ENCODE measurements at places on chromosomes 2 and 18.

GRCh38 chr2:167431949-167432348 is 543.7 kb downstream of the XIRP2 start:
- DNase-seq: no peak

GRCh38 chr18:38695559-38696280 is 1130.1 kb upstream of the CELF4 start:
- no peak for DNase-seq

DNA sequence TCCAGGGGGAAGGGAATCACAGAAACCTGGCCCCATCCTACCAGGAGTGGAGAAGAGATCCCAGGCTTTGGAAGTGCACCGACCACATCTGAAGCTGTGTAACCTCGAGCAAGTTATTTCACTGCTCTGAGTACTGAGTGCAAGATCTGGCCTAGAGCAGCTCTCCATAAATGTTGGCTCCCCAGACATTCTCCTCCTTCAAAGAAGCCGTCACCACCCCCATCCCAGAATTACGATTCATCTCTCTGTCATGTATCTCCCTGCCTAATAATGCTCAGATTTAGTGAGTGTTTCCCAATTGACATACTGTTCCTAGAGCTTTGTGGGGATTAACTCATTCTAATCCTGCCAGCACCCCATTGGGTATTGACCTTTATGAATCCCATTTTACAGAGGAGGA is 51.7 kb downstream of the TNS1 start:
- DNase-seq: no peak

GRCh38 chr2:60216452-60216995 is 336.9 kb downstream of the BCL11A start:
- DNase-seq: no peak

- DNase-seq: no peak
Measured at GRCh38 chr2:181309586-181309985, 147.6 kb upstream of the ITGA4 start.

- no peak for DNase-seq
Measured at GRCh38 chr18:9323750-9324445, 10.7 kb upstream of the TWSG1 start.

DNA sequence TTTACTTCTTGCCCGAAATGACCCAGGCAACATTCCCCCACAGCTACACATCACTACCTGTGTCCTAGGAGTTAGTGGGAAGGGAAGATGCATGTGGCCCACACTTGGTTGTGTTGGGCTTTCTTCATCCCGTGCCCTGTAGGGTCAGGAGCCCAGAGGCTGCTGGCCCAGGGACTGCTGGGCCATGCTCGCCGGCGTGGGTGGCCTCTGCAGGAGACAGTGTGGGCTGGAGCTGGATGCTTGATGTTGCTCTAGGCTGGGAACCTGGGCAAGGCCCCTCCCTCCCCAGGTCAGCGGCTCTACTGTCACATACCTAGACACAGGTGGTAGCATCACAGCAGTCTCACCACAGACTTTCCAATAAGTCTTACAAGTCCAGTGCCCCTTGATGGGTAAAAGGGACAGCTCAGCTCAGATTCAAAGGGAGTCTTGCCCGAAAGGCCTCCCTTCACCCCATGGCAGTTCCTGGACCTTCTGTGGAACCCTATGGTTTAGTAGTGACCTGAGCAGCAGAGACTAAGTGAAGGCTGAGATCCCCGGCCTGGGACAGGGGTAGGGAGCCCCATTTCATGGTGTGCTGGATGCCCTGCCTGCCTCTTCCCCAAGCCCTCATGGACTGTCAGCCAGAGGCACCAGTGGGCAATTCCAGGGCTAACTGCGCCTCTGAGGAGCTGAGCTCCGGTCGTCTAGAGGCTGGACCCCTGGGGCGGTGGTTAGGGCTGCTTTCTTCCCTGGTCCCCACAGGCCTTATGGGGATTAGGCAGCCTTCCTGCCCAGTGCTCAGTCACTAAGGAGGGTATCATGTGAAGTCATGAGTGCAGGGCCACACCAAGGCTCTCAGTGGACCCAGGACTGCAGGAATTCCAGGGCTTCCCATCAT is 45.4 kb upstream of the FAHD2A start:
- no peak for DNase-seq

- DNase-seq: no peak
Measured at GRCh38 chr18:74654638-74655037, 57.0 kb downstream of the ZNF407 start.

- DNase-seq: no peak
Measured at GRCh38 chr2:23244617-23245016, 140.4 kb upstream of the KLHL29 start.

DNA sequence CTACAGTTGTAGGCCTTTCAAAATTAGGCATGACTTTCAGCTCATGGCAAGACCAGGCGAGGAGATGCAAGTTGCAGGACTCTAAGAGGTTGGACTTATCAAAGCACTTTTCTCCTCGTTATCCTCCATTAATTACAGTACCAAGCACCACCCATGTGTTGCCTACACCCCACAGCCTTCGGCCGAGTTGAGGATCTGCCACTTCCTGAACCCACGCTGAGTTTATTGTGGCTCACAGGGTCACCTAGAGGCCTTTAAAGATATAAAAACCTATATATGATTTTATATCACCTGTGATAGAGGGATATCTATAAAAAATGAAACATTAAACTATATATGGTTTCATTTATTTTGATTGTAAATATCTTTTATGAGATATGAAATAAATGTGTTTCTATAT is 2.6 kb downstream of the UGT1A10 start:
- no peak for DNase-seq

DNA sequence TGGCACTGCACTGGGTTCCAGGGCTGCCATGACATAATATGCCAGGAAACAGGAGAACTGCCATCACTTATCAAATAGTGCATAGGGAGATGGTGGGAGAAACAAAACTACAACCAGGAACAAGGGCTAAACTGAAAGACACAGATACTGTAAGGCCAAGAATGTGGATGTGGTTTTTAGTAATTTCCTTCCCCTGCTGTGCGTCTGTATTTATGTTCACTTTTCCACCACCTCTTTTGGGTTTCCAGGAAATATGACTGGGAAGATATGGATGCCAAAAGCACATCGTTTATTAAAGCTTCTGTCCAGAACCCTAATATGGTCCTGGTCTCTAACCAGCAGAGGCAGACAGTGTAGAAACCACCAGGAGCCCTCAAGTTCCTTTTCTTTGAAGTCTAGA is 759.7 kb upstream of the FANCL start:
- no peak for DNase-seq

DNA sequence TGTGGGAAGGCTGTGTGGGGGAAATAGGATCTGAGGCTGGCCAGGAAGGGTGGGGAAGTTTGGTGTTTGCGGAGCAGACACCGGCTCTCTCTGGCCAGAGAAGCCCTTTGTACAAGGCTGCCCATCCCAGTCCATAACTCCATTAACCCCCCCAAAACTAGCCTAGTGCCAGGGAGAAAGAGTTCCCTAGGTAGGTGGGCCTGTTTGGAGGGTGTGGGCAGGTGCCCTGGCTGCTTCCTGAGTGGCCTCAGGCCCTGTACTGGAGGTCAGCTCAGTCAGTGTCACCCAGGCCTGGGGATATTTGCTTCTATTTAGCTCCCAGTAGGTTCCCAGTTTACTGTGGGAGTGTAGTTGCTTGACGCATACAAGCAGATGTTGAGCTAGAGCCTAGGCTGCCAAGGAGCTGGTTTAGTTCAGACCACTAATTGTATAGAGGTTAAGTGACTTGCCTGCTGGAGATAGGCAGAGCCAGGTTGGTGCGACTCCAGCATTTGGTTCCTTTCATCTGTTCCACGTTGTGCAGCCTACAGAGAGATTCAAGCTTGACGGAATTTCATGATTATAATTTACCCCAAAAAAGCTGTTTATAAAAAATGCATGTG is 2.9 kb upstream of the GREB1 start:
- DNase-seq: no peak

DNA sequence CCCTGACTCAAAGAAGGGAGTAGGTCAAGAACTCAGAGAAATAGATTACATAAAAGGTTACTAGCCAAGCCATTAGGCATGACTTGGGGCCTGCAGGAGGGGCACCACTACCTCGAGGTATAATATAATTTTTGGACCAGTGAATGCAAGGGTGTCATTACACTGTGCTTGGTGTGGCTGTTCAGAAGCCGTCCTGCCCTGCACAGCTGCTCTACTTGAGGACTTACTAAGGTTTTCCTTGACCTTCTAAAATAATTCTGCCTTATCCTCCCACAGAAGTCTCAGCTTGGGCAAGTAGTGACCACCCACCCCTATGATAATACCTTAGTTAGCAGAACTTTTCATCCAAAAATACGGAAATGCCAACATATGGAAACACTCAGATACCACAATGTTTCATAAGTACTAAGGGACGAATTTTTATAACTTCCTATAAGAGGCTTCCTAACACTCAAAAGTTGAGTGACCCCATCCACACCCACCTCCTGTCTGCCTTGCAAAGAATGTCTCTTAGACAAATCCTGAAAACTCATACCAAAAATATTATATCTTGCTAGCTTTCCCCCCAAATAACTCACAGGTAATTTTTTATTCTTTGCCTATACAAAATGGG is 17.7 kb upstream of the ATG16L1 start:
- DNase-seq: no peak

DNA sequence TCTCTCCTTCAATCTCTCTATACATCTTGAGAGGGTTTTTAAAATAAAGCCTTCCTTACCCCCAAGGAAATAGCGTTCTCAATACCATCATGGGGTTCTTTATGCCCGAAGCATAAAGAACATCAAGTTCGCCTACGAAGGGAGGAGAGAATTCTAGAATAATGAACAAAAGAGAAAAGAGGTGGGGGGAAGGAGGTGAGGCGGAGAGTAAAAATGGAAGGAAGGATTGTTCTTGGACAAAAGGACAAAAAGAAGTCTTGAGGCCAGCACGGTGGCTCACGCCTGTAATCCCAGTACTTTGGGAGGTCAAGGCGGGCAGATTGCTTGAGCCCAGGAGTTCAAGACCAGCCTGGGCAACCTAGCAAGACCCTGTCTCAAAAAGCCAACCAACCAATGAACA is 319.8 kb upstream of the NCKAP5 start:
- no peak for DNase-seq

- DNase-seq: no peak
Measured at GRCh38 chr2:69717861-69718273, 24.1 kb upstream of the ANXA4 start.

DNA sequence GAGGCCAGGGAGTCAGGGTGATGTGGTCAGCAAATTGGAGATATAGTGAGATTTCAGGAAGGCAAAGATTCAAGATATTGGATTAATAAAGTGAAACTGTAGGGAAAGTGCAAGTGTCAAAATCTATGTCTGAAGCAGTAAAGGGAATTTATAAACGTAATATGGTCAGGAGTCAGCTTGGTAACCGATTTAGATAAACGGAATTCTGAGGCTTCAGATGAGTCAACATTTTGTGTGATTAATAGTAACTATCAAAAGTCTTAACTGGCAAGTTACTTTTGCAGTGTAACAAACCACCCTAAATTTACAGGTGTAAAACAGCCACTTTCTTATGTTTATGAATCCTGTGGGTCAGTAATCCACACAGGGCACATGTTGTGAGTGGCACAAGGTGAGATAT is 10.9 kb downstream of the MTX2 start:
- no peak for DNase-seq

DNA sequence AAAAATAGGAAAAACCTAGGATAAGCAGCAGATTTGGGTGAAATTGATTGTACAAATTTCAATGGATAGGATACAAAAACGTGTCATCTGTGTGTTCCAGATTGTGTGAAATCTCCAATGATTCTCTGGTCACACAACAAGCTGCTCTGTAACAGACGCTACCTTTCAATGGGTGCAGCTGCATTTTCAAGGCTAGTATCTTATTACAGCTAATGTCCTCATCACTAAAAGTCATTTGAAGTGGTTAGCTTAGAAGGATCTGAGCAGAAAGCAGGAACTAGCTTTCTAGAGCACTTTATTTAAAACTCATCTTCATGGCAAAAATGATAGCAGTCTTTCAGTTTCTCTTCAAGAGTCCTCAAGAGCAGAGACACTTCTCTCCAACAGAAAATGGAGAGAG is 364.6 kb downstream of the LRP1B start:
- DNase-seq: no peak

DNA sequence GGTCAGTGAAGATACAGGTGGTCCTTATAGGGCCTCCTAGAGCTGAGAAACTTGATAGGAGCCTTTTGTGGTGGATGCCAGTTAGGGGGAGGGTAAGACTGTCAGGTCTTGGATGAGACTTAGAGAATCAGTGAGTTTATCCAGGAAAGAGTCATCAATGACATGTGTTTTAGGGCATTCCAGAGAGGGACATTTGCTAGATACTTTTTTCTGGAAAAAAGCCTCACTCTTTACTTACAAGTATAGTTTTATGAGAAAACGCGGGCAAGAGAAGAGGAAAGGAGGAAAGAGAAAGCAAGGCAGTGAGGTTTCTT is 24.5 kb upstream of the MSGN1 start:
- DNase-seq: no peak

- DNase-seq: no peak
Measured at GRCh38 chr2:180411661-180412060, 404.6 kb upstream of the CWC22 start.

GRCh38 chr2:46381263-46381849 is 84.1 kb downstream of the EPAS1 start:
- no peak for DNase-seq

DNA sequence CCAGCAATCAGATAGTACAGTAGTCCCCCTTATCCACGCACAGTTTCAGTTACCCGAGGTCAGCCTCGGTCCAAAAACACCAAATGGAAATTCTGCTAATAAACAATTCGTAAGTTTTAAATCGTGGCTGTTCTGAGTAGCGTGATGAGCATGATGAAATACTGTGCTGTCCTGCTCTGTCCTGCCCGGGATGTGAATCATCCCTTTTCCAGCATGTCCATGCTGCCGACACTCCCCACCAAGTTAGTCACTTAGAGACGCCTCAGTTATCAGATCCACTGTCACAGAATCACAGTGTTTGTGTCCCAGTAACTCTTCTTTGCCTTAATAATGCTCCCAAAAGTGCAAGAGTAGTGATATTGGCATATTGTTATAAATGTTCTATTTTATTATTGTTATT is 62.1 kb downstream of the MEX3C start:
- no peak for DNase-seq

- DNase-seq: no peak
Measured at GRCh38 chr2:36246320-36246990, 109.1 kb upstream of the CRIM1 start.

DNA sequence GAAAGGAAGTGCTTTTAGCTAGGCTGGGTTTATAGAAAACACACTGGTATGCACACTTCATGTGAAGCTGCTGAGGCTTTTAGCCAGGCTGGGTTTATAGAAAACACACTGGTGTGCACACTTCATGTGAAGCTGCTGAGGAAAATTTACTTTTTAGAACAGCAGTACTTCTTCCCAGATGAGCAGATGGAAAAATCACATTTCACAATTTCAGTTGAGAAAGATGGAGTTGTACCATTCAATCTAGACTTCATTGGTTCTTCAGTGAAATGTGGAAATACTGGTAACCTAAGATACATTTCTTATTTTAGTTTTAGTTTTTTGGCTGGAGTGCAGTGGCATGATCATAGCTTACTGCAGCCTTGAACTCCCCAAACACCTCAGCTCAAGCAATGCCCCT is 11.1 kb downstream of the SNTG2 start:
- no peak for DNase-seq

- no peak for DNase-seq
Measured at GRCh38 chr2:150473767-150474166, 13.7 kb downstream of the RND3 start.

Data from SIG-M5 (cell line).